ENCODE measurements at places on chromosomes 2 and 18. TPM values are rescaled to one million over a fixed set of nuclear protein-coding genes. Genes with fewer than 3 reads are reported as not detected.

DNA sequence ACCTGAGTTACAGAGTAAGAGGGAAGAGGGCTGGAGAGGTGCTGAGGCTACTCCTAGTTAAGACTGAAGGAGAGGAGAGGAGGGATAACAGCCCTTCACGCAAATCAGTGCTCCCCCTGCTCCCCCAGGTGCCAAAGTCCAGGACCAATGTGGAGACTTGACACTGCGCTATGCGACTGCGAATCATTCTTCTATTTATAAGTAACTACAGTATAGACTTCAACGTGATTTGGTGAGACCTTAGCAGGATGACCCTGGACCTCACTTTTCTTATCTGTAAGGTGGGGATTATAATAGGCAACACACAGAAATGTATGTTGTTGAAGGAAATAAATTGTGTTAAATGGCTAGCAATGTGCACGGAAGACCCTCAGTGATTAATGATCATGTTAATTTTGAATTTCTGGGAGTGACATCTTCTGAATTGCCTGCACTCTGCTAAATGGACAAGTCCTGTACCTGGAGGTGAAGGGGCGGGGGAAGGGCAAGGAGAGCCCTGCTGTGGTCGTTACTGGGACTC is 11.0 kb downstream of the EN1 start:
- no peak for DNase-seq

DNA sequence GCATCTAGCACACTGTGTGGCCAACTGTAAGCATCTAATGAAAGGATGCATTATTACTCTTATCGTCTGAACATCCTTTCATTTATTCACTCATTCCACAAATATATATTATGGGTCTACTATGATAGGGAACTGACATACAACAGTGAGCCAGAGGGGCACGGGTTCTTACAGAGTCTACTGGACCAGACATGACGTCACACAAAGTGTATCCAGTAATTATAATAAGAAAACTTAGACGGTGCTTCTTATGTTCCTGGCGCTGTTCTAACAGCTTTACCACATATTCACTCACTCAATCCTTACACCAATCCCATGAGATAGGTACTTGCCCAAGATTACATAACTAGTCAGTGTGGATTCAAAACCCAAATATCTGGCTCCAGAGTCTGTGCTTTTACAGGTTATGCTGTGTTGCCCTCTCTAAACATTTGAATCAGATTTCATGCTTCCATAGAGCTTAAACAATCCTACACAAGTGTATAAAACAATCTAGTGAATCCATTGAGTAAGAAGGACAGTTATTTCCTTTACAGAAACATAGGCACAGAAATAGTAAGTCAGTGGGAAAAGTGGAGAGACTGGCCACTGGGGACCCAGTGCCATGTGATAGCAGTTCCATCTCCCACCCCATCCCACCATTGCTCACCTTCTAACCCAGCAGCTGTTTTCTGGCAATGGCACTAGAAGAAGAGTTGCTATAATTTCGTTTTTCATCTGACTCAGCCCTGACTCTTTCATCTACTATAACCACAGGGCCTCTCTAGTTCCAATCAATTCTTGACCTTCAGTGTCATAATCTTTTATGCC is 24.2 kb upstream of the ARL5A start:
- peak; percentile 4 for DNase-seq

DNA sequence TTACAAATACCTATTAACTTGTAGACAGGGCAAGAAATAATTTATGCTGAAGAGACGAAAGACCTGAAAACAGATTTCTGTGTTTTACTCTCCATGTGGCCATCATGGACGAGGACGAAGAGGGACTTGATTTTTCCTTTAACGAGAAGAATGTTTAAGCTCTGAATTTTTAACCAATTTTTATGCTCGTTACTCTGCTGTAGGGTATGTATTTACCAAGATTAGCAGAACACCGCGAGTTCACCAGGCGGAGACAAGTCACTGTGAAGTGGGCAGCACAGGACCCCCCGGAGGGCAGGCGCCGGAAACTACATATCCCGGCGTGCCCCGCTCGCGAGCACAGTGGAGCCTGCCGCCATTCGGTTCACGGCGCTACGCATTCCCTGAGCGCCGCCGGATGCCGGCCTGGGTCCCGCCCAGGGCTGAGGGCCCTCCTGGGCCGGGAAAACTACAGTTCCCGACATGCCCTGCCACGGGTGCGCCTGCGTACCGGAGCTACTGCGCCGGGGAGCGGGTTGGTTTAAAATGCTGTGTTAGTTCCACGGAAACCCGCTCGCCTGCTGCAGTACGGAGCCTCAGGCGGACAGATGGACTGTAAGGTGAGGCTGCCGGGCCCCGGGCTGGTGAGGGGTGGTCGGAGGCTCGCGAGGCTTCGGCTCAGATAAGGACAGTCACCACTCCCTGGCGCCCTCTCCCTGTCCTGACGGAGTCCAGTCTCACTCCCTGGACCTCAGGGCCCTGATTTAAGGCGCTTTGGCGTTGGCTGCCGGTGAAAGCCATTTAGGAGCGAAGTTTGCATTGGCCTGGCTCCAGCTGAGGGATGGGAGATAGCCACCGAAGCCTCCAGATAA is at the start of gene CCDC150:
Gene CCDC150, plus strand, starts transcription at position 536 of the 851 bp plus-strand sequence. Its CDS starts 52 bp downstream, at position 588.
- DNase-seq: peak; percentile 99

- peak; percentile 98 for DNase-seq
Measured at GRCh38 chr2:170525566-170525900, 189.6 kb upstream of the SP5 start.

DNA sequence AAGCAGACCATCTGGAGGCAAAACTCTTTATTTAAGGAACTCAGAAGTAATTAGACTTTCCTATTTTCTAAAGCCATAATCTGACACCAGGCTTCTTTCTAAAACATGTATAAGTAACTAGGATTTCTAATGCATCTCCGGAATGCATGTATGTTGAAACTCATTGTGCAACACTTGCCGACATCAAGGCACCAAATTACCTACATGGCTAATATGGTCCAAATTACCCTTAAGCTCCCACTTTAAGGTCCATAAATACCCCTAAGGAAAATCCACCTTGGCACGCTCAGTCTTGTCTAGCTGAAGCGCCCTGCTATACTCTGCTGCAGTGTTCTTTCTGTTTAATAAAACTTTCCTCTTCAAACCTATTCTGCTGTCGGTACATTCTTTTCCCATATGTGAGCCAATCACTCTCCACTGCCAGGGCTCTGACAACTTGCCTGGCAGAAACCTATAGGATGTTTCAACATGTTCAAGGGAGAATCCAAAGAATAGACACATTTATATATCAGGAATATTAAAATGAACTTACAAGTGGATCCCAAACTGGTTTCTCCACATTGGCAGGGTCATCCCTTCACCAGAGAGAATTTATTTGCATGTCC is 171.9 kb downstream of the GALNT1 start:
- peak; percentile 13 for DNase-seq

DNA sequence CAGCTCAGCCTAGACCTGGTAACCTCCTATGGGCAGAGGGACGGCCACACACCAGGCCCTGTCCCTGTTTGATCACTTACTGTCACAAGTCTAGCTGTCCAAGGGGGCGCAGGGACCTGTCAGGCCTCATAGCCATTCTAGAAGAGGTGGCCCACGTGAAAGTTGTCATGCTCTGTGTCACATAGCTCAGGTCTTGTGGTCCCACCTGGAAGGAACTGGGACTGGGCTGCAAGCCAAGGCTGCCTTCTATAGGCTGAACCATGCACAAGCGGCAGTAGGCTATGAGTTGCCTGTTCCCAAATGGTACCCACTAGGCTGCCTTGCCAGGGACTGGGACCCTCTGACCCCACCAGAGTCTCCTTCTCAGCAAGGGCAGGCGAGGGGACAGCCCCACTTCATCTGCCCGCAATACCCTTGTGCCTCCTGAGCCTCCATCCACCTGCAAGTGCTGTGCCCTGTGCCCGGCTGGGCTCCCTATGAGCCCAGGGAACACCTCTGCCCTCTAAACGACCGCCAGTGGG is 177.5 kb downstream of the ANAPC1 start:
- DNase-seq: no peak

GRCh38 chr18:10530852-10531251 is 5.0 kb downstream of the NAPG start:
- peak; percentile 33 for DNase-seq

GRCh38 chr18:9354256-9354655 is 19.7 kb downstream of the TWSG1 start:
- DNase-seq: peak; percentile 15

- DNase-seq: no peak
Measured at GRCh38 chr2:238501311-238501710, 74.6 kb downstream of the ASB1 start.

DNA sequence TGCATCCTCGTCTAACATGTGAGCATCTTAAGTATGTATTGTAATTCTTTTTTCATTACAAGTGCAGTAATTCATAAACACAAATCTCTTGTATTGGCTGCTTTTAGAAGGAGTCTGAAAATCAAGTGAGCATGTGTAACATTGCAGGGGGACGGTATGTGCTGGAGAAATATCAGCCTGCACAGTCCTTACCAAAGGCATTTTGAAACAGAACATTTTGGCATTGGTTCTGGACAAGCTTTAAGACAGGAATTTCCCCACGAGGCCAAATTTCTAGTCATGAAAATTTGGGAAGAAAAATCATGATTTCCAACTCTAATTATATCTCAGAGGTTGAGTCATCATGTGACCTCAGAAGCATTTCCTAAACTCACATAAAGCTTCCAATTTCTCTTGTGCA is 24.7 kb upstream of the NRP2 start:
- peak; percentile 89 for DNase-seq

DNA sequence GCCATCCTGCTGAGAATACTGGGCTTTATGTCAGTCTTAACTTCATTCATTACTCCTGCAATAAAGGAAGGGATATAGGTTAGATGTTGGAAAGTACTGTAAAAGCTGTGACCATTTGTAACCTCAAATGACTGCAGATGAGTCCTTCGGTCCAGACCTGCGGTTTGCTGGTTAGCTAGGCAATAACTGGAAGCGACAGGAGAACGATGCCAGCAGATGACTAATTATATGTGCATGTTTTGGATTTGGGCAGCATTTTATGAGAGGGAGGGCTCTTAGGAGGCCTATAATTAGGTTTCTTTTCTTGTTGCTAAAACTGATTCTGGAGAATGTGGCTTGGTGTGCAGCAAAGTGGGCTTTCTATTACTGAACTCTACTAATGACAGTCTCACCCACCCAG is 205.6 kb downstream of the TMEM182 start:
- DNase-seq: peak; percentile 83

DNA sequence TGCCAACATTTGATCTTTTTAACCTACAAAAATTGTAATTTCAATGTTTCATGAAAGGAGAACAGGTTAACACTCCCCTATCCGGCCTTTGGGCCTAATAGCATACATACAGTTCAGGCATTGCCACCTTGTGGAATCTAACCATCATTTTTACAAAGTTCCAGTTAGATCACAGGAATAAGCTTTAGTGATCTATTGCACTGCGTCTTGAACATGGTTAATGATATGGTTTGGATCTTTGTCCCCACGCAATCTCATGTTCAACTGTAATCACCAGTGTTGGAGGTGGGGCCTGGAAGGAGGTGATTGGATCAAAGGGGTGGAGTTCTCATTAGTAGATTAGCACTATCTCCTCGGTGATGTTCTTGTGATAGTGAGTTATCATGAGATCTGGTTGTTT is 58.2 kb upstream of the NEUROD1 start:
- no peak for DNase-seq

DNA sequence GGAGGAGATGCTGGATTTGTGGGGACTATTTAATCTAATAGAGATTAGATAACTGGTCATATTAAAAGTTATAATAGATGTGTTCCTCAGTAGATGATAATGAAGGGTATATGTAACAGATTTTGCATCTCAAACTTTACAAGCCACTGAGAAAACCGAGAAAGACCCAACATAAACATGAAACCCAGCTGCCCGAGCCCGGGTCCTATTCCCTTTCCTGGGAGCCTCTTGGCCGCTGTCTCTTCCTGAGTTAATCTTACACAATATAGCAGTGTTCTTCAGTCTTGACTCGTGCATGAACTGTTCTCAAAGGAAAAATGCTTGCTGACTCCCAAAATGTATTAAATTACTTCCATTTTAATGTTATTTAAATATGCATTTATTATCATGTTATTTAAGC is 94.5 kb downstream of the COPS8 start:
- no peak for DNase-seq

- DNase-seq: peak; percentile 76
Measured at GRCh38 chr2:177758591-177759371, 313.8 kb downstream of the PDE11A start.

DNA sequence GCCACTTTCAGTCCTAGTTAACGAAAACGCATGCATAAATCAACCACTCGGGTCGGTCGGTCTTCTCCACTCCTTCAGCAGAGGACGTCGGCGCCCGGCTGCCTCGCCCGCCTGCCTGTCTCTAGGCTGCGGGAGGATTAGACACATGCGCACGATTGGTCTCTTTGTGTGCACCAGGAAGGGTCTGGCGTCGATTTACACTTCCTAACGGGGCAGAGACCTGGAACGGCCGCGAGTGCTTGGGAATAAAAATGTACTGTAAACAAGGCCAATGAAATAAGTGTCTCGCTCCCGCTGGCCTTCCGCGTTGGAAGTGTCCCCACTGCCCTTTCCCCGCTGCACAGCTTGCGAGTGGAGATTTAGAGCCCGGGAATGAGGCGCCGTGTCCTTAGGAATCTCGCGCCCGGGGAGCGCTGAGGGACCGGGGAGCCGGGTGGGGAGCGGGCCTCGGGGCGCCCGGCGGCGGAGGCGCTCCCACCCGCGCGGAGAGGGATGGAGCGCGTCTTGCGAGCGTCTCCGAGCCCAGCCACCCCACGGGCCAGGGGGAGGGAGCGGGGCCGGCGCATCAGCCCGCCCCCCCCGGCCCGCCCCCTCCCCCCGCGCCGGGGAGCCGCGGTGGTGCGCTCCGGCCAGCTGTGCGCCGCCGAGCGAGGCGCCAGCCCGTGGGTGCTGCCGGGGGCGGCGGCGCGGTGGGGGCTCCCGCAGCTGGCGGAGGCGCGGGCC is at the start of gene DOK6:
Gene DOK6, plus strand, starts transcription at position 636 of the 723 bp plus-strand sequence.
- peak; percentile 79 for DNase-seq

DNA sequence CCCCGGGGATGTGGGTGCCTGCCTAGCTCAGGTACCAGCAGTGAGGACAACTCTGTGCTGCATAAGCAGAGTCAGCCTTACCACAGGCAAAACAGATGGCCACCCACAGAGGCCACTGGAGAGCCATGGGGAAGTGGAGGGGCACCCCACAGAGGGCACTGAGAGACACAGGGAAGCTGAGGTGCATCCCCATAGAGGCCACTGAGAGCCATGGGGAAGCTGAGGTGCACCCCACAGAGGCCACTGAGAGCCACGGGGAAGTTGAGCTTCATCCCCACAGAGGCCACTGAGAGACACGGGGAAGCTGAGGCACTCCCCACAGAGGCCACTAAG is 134.1 kb upstream of the EPAS1 start:
- no peak for DNase-seq

DNA sequence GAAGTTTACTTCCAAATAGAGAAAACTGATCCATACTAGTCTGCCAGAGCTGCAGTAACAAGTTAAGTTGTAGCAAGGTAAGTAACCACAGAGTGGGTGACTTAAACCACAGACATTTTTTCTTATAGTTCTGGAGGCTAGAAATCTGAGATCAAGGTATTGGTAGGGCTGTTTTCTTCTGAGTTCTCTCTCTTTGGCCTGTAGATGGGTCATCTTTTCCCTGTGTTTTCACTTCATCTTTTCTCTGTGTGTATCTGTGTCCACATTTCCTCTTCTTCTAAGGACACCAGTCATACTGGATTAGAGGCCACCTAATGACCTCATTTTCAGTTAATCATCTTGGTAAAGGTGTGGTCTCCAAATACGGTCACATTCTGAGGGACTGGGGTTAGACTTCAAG is 142.9 kb upstream of the MEX3C start:
- no peak for DNase-seq

Gene STPG4
- not detected for total RNA-seq

Gene SRD5A2
- not detected for total RNA-seq

Gene BMP10
- not detected for total RNA-seq

Data from GM23248 (cell line).